ENCODE measurements at places on chromosomes 1 and 21.

DNA sequence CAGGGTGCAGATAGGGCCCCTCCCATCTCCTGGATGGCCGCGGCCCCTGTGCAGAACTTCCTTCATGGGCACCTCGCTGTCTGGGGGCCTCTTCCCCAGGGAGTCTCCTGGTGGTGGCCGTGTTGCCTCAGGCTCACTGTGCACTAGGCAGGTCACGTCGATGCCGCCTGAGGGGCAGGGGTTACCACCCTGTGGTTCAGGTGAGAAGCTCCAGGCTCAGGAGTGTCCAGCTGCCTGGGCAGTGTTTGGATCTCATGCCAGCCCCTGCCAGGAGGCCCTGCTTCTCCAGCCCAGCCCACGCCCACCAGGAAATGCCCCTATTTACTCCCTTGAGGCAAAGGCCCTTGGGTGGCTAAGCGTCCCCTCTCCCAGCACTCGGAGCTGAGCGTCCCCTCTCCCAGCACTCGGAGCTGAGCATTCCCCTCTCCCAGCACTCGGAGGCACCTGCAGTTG is 2.1 kb downstream of the ITGB2 start:
- DNase-seq, result no peak

DNA sequence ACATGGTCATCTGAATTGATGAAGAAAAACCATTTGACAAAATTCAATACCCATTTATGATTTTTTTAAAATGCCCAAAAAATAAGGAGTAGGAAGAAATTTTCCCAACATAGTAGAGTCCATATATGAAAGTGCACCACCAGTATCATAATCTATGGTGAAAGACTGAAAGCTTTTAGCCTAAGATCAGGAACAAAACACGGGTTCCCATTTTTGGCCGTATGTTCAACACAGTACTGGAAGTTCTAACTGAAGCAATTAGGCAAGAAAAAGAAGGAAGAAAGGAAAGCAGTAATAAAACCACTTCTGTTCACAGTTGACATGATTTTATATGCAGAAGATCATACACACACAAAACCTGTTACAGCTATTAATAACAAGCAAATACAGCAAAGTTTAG is 227.8 kb upstream of the RAB4A start:
- DNase-seq, result no peak

GRCh38 chr1:119116725-119117124 is 23.7 kb downstream of the WARS2 start:
- no peak for DNase-seq

DNA sequence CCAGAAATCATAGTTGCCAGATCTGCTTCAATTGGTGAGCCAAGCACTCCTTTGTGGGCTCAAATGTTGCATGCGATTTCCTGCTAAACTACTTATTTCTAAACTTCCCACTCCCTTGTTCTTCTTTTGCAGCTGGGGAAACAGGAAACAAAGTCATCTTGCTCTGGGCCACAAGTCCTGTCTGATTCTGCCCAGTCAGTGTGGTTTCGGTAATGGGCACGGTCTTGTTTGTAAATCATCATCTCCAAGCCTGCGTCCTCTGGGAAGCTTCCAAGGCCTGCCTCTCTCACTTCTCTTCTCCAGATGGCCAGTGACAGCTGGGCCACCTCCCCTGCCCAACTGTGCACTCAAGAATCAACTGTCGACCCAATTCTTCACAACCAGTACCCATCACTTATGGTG is 4.4 kb downstream of the S100A8 start:
- no peak for DNase-seq

DNA sequence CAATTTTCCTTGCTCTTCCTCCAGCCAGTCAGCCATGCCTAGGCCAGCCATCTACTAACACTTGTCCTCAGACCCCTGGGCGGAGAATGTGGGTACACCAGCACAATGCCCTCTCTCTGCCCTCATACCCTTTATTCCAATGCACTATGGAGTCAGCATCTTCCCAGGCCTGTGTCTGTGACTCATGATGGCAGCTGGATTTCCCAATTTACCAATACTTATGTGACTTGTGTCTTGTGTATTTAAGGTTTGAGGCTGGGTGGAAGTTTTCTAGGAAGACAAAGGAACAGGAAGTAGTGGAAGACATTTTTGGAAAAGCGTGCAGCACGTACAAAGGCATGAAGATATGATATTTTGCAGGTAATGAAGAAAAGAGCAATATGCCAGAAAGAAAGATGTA is 114.3 kb downstream of the NMNAT2 start:
- DNase-seq, result no peak

DNA sequence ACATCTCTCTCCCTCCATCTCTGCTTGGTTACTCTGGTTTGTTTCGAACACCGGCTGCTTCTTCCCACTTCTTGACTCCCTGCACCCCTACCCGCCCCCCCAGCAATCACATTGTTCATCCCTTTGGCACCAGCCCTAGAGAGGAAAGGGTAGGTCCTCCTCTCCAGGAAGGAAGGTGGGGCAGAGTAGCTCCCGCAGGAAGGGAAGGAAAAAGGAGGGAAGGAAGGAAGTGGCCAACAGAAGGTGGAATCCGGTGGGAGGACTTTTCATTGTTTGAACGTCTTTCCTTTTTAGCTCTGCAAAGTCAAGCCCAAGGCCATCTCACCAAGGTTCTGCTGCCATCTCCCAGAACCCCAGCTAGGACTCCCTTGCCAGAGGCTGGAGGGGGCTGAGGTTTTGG is 18.0 kb downstream of the IER5 start:
- DNase-seq, result no peak

DNA sequence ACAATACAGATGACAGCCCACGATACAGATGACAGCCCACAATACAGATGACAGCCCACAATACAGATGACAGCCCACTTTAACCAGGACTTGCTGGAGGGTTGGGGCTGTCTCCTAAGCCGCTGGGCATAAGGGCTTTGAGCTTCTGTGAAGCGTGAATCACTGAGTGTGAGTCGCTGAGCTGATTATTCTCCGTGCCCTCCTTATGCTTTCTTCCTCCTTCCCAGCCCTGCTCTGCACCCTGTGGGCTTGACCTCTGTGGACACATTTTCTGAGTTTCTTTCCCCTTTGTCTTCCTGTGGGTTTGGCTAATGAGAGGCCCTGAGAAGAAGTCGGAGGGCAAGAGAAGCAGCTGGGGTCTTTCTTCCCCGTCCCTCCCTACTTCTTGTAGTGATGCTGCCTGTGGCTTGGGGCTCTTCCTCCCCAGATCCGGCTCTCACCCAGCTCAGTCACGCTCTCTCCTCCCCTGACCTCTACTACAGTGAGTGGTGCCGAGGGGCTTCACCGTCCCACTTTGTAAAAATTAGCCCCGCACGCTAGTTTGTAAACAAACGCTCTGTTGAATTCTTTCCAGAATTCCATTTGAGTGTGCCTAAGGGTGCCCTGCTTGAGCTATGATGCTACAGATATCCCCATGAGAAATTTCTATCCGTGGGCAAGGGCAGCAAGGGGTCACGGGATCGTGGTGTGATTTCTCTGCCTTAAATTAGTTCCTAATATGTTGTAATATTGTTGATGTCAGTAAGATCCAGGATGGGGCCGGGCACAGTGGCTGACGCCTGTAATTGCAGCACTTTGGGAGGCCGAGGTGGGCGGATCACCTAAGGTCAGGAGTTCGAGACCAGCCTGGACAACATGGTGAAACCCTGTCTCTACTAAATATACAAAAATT is 46.4 kb upstream of the SOD1 start:
- no peak for DNase-seq

DNA sequence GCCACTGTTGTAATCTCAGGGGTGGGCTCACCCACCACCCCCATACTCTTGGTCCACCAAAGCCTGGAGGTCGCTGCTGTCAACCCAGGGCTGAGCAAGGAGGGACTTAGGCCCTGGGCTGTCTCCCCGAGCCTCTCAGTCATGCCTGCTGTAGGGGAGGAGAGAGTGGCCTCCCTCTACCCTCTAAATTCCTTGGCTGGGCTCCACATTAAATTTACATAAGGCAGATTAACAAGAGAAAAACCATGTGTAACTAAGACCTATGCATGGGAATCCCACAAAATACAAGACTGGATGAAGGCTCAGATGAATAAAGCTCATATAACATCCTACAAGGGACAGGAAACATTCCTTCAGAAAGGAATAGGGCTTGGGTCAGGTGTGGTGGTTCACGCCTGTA is 1.8 kb upstream of the PIK3CD start:
- DNase-seq, result no peak

DNA sequence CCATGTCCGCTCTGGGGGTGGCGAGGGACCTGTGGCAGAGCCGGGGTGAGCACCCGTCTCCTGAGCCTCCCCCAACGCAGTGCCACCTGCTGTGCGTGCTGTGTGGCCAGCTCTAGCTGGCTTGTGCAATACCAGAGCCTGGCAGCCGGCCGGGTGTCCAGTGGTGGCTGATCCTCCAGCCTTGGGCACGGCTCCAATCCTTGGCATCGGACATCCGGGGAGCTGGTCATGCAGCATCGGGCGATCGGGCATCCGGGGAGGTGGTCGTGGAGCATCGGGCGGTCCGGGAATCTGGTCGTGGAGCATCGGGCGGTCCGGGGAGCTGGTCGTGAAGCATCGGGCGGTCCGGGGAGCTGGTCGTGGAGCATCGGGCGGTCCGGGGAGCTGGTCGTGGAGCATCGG is 8.1 kb downstream of the SLX9 start:
- DNase-seq, result no peak

DNA sequence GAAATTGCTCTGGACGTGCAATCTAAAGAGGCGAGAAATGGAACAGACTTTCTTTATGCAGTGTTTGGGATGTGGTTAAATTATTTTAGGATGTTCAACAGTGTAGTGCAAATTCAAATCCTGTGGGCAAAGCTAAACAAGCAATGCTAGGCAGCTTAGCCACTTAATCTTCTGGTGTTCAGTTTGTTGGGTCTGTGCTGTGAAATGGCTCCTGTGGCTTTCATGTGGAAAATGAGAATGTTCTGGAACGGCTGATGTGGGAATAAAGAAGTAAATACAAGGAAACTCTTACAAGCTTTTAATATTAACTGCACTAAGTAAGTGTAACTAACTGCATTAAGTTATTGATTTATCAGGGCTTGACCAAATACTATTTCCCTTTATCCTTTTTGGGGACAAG is 766.6 kb downstream of the ADGRL2 start:
- DNase-seq, result no peak

GRCh38 chr1:194084755-194085154 is 898.3 kb upstream of the B3GALT2 start:
- no peak for DNase-seq

GRCh38 chr21:41521489-41522027 is 13.6 kb upstream of the TMPRSS2 start:
- no peak for DNase-seq

DNA sequence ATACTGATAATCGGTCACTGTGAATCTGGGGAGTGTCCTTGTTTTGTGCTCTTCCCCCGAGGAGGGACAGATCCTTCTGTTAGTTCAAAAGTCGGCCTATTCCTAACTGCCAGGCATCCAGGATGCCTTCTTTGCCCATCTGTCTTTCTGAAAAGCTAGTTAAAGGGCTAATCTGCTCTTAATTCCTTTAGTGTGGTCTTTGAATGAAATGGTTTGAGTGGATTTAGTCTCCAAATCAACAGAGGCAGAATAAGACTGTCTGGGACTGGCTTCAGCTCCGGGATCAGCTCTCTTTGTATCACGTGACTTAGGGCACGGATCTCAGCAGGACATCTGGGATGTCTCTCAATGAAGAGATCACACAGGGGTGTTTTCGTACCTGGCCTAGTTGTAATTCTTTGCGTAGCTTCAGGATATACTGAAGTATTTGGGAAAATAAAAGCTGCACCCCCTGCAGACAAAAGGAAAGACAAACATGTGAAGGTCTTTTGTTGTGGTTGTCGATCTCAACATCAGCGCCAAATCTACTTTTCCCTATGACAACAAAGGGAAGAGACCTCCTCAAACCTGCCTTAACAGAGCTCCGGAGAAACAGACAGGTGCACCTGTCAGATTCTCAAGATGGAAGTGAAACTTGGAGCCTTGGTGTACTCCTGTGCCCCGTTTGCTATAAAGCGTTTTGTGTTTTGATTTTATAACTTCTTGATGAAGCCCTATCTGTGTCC is 97.9 kb downstream of the ERG start:
- no peak for DNase-seq

- DNase-seq, result no peak
Observed at GRCh38 chr1:218865591-218865990, 308.1 kb upstream of the LYPLAL1 start.

- DNase-seq, result no peak
Observed at GRCh38 chr1:39061951-39062350, 35.8 kb downstream of the NDUFS5 start.
